ENCODE measurements at places on chromosomes 6 and 20.

DNA sequence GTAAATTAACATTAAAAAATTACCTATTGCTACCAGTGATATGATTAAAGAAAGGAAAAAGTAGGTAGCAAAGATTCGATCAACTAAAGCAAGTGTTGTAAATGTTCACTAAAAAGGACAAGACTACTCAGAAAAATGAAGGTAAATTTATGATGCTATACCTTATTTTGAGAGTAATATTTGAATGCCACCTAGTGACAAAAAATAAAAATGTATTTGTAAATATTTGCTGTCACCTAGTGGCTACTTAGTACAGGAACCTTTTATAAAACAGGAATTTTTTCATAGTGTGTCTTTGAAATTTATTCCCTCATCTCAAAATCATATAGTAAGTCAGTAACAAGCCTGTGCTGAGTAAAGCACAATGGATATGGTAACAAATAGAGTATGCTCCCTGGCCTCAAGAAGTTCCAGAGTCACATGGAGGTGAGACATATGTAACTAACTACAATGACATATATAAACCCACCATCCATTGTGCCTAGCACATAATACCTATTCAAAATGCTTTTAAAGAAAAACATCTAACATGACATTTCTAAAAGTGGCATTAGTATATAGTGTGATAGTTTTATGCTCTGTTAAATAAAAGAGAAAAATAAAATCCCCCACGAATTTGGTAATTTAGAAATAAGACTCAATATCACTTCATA is 193.1 kb upstream of the SIM1 start:
- DNase-seq: no peak

- no peak for DNase-seq
Measured at GRCh38 chr6:110615722-110616121, 139.3 kb upstream of the SLC22A16 start.

- DNase-seq: peak; percentile 55
Measured at GRCh38 chr6:100228834-100229441, 234.9 kb upstream of the MCHR2 start.

DNA sequence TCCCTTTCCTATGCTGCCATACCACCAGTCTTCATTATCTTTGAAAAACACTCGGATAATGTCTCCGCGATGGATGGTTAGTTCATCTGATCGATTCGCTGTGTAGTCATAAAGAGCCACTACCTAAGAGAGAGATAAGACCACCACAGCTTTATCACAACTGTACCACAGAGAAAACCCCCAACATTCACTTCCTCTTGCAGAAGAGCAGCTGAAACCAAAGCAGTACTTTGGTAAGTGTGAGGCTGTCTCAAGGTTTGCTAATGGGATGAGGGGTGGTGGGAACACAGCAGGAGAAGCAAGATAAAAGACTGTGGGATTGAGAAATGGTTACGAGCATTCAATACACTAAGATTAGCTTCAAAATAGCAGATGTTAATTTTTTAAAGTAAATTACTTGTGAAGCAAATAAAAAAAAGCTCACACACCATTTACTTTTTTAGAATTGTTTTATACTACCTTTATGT is 142.1 kb downstream of the MYB start:
- DNase-seq: no peak

GRCh38 chr6:45870531-45870930 is 145.1 kb downstream of the CLIC5 start:
- DNase-seq: no peak

DNA sequence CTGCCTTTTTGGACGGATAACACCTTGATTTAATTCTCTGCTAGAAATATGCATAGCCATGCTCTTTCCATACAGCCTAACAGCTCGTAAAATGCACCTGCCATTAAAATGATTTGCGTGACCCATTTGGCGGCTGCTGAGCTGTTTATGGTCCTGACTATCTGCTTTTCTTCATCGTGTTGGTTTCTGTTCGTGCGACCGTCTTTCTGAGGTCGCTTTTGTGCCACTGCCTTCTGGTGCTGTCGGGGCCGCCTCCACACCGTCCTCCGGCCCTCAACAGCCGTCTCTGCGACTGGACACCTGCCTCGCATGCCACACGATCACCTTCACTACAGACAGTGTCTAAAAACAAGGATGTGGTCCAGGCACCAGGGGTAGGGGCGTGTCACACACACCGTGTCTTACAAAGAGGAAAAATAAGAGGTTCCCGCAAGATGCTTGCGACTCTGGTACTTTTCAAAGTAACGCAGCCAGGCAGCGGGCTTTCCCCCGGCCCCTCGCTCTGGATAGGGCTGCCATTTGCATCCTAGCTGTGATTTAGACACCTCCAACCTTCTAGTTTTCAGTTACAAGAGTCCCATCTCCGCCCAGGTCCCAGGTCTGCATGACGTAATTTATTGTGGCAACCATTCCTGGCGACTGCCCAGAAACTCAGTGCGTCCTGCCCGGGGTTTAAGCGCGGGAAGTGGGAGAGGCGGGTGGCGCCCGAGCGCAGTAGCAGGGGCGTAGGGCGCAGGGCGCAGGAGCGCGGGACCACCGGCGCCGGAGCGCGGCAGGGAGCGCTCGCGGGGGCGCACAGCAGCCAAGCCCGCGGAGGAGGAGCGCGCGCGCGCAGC is at the start of gene STMND1:
STMND1 (plus strand) TSS at position 629 of the 836 bp plus-strand sequence. CDS start 208 bp downstream, outside the sequence.
- peak; percentile 44 for DNase-seq

DNA sequence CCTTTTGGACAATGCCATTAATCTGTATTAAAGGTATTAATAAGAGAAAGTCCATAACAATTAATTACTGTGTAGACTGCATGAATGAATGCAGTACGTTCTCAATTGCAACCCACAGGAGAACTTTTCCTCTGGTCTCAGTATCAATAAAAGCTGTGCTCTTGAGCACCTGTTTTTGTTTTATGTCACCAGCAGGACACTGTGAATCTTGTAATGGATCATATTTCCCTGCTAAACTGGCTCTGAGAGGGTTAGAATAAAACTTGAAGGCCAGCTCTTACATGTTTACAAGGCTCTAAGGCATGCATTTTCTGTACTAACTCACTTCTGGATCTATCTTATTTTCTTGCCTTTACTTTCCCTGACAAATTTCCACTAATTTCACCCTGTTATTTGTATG is 214.3 kb upstream of the PLN start:
- DNase-seq: no peak

DNA sequence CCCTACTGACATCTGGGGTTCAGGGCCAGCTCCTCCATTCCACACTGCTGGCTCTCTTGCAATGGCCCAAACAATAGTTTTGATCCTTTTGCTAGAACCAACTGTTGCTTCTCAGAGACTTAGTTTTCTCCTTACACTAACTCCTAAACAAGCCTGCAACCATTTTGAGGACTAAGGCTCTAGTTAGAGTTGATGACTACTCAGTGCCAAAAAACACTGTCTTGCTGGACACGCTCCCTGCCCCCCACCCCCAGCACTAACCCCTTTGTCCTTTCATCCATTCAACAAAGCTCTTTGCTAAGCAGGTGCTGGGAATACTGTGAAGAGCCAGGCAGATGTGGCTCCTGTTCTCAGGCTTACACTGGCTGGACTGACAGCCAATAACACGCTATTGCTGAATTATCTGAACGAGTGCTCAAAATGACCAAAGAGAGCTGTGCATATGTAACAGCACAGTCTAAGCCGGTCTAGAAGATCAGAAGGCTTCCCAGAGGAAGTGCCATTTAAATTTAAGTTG is 17.6 kb downstream of the GCLC start:
- no peak for DNase-seq

DNA sequence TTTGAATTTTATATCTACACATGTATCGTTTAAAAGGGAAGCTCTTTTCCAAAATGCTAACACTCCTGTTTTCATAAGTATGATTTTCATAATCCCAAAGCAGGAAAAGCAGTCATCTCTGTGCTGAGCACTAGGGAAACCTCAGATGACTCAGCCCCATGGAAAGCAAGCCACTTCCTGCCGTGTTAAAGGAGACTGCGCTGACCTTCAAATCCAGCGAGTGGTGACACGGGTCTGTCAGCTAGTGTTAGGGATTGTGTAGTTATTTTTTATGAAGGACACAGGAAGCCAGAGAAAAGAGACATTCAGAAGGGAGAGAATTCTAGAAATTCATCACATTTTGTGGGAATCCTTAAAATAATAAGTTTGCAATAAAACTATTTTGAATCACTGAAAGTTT is 57.0 kb upstream of the CD93 start:
- no peak for DNase-seq

DNA sequence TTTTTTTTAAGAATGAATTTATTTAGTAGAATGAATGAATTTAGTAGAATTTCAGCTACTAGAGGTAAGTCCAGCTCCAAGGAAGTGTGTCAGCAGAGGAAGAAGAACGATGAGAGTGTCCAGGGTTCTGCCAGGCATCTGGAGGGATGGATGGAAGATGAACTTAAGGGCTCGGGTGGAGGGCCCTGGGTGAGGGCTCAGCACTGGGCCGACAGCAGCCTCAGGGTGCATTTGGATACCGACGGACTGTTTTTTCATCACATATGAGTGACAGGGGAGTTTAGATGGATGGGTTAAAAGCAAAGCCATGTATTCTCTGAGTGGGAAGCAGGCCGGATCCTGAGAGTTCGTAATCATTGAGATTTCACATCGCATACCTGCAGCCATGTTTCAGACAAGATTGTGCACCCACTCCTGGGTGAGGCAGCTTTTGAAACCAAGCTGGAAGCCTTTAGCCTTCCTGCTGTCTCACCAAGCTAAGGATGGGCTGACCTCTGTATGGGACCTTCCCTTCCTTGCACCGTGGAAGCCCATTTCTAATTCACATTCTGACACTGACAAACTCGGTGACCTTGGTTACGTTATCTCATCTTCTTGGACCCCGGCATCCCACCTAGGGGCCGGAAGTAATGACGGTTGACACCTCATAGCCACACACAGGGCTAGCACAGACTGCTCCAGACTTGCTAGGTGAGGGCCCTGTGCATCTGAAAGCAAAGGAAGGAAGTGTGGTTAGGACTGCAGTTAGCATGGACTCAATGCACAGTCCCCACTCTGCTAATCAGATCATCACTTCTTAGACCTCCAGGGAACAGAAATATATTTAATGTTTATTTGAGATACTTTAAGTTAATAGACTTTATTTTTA is 228.5 kb downstream of the SLC24A3 start:
- DNase-seq: no peak

DNA sequence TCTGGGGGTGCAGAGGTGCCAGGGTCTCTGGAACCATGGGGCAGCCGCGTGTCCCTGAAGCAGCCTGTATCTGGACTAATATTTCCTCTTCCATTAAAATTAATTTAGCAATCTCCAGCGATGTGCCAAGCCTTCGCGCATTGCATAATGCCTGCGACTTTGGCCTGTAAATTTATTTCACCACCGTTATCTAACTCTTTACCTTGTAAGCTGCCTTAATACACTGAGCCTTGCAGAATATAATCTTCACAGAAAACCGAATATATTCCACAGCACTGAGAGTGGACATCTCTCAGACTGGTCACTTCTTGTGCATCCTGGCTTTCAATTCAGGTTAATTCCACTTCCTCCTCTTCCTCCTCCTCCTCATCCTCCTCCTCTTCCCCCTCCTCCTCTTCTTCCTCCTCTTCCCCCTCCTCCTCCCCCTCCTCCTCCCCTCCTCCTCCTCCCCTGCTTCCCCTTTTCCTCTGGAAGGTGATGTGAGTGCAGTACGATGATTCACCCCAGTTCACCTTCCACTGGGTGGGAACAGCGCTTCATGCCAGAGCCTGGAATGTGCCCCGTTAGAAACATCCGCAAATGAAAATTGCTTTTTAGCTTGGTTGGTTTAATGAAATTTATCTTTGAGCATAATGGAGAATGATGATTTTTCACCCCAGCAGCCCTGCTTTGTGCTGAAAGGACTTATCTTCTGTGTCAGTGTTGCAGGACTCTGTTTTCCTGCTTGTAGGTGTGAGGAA is 101.4 kb downstream of the CDH4 start:
- DNase-seq: no peak

DNA sequence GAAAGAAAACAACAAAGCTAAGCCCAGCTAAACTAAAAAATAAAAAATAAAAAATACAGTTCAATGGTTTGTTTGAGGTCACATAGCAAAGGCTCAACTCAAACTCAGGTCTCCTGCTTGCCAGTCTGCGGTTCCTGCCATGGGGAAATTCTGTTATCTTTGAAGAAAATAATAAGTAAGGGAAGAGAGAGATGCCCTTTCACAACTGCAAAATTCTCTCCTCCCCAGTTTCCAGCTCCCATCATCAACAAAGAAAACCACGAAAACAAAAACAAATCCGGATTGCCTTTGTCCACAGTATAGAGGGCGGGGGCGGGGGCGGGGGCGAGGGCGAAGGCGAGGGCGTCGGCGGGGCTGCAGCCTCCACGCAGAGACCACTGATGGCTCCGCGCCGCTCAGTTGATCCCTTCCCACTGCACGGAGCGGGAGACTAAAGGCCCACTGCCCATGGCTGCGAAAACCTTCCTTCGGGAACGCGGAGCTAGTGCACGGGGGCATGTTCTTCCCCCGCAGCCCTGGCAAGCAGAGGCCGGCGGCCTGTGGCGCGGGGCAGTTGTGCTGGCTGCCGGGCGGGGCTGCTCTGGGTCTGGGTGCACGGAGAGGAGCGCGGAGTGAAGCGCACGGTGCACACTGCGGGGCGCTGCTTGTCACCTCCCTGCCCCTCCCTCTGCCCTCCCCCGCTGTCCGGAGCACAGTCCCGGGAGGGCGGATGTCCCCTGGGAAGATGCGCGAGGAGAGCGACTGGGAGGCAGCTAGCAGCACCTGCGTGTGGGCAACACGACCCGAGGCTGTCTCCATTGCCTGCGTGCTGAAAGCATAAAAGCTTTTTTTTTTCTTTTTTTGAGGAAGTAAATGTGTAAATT is 54.1 kb upstream of the TPD52L1 start:
- DNase-seq: peak; percentile 36

DNA sequence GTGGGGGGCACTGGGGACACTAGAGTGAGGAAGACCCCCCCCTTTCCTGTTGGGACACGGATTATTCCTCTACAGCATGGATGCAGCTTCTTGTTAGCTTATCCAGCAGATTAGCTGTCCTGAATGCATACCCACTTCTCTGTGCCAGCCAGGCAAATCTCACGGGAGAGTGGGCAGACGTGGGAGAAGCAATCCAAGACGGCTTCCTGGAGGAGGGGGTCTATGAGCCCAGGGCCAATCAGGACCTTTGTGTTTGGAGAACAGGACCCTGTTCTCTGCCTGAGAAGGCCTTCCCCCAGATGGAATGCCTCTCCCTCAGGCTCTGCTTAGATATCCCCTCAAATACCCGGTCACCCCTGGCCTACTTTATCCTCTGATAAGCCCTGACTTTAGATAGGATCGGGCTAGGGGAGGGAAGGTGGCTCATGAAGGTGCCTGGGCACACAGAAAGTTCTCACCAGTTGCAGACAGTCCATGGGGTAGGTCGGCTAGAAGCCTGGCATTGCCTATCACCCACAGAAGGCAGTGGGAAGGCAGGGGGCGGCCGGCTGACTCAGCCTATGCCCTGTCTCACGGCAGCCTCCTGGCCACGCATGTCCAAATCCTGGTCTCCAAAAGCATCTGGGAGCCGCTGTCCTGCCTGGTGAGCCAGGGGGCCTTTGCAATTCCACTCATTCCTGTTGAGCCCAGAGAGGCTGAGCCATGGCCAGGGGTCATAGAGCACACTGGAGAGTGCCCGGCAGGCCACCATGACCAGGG is 34.7 kb downstream of the SUN5 start:
- DNase-seq: no peak

- DNase-seq: no peak
Measured at GRCh38 chr20:38859070-38859690, 53.7 kb downstream of the PPP1R16B start.

GRCh38 chr6:149153100-149153499 is 164.4 kb upstream of the TAB2 start:
- DNase-seq: no peak
